ENCODE measurements at places on chromosomes 7 and 10.
A peak's percentile ranks its signal among the peaks of the same experiment; 100 is the strongest.

DNA sequence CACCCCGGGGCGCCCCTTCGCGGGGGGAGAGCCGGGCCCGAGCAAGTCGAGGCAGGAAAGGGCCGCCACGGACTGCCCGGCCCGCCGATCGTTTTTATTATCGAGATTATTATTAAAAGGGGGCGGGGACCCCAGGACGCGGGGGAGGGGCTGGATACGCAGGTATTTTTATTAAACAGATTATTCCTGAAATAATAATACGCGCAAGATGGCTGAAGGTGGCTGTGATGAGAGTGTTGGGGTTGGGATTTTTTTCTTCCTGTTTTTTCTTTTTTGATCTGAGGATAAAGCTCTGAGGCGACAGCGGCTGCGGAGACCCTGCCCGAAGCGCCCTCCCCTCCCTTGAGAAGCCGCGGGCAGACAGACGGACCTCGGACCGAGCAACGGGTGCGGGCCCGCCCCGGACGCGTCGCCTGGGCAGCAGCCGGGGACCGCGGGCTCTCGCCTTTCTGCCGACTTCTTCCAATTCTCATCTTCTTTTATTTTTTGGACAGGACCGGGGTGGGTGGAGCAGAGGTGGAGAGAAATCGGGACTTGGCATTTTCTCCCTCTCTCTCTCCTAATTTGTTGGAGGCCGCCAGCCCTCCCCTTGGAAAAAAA, 1.4 kb upstream of the TRIM8 start:
- peak; percentile 76 for DNase-seq

- no peak for DNase-seq
Measured at GRCh38 chr7:44375236-44375699, 49.9 kb upstream of the CAMK2B start.

DNA sequence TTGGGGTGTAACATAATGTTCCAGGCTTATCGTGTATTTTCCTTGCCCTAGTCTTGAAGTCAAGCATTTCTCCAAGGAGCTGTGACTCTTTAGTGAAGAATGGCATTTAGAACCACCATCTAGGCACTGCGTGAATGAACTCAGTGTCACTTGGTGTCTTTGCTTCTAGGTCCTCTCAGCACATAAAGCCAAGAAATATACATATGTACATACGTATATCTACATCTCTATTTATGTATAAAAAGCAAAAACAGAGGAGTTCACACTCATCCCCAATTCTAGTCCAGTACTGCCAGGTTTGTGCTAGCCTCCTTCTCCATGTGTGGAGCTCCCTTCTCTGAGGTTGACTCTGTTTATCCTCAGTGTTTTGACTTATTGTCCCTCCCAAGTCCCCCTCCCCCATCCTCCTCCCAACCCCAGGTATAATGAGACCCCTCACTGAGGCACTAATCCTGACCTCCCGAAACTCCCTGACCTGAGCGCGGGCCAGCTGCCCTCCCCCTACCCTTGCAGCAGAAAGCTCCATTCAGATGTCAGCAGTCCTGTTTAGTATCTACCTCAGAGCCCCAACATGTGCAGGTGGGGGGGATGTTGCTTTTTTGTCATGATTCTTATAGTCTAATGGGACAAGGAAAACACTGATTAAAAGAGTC, 61.5 kb downstream of the GDI2 start:
- no peak for DNase-seq

DNA sequence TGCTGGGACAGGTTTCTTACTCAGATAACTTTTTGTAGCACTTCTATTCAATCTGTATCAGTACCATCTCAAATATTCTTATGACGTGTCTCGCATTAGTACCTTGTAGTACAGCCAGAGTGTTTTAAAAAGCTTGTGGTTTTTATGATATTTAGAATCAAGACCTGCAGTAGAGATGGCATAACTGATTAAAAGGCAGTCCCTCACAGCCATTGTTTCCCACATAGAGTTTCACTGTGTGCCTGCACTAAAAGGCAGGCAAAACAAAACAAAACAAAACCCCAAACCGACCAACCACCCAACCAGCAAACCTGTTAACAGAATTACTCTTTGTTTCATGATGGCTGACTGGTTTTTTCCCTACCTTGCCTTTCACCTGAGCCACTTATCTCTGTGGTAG, 221.3 kb upstream of the DGKB start:
- DNase-seq: no peak

GRCh38 chr10:6228010-6228511, 25.3 kb downstream of the PFKFB3 start:
- DNase-seq: no peak

DNA sequence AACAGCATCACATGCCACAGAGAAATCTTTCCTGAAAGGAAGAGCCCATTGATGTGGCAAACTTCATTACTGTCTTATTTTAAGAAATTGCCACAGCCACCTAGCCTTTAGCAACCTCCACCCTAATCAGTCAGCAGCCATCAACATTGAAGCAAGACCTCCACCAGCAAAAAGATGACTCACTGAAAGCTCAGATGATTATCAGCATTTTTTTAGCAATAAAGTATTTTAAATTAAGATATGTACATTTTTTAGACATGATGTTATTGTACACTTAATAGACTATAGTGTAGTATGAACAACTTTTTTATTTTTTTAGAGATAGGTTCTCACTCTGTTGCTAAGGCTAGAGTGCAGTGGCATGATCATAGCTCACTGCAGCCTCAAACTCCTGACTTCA, 14.8 kb downstream of the STEAP1B start:
- no peak for DNase-seq

- DNase-seq: no peak
Measured at GRCh38 chr10:127000598-127000997, 95.4 kb downstream of the DOCK1 start.

GRCh38 chr7:24835643-24836042, 78.4 kb upstream of the GSDME start:
- DNase-seq: no peak

- no peak for DNase-seq
Measured at GRCh38 chr10:128070161-128070560, 56.1 kb downstream of the MKI67 start.

- no peak for DNase-seq
Measured at GRCh38 chr7:38760226-38760625, 129.1 kb upstream of the AMPH start.

DNA sequence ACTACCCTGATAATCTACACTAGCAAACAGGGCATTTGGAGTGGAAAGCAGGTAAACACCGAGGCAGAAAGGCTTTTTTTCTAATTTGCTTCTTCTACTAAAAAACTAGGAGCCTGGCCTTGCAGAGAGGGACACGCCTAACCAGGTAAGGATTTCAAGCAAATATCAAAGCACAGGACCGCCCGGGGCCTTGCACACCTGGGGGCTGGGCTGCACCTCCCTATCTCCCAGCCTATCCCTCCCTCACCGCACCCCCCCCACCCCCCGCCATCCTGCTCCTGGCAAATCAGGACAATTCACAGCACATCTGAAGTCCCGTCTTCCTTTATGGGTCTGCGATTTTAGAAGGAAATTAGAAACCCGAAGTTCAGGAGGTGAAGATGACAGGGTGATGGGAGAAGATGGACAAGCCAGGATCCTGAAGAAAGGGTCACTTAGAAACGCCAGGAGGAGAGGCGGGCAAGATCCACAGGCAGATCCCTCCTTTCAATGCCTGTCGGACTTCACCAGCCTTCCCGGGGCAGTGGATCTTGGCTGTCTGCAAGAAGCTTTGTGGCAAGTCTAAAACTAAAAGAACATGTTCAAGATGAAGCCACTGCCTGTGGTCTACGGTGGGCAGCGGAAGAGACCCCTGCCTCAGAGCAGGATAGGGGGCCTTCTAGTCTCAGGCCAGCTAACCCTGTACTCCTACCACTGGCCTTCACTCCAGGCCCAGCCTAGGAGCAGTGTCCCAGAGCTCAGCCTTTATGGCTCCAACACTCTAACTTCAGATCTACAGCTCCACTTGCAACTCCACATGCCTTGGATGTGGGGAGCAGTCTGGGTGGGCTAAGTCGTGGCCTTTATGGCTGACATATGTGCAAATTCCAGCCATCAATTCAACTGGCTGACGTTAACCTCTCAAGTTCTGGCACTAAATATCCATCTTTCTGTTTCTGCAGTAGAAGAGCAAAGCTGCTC, 43.9 kb downstream of the TNS3 start:
- no peak for DNase-seq

DNA sequence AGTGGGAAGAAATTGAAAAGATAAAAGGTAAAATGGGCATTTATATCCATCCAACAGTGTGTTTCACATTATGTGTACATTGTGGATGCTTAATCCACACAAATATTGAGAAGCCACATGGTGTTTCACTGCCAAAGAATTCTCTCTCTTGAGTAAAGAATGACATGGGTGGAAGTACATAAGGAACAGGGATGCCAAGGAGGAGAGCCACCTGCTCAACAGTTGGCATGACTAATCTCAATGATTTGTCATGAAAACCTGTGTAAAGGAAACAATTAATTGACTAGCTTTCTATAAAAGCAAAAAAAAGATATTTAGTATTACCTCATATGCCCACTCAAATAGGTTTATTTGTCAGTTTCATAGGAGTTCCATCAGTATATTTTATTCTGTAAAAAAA, 43.1 kb downstream of the MAGI2 start:
- DNase-seq: no peak

DNA sequence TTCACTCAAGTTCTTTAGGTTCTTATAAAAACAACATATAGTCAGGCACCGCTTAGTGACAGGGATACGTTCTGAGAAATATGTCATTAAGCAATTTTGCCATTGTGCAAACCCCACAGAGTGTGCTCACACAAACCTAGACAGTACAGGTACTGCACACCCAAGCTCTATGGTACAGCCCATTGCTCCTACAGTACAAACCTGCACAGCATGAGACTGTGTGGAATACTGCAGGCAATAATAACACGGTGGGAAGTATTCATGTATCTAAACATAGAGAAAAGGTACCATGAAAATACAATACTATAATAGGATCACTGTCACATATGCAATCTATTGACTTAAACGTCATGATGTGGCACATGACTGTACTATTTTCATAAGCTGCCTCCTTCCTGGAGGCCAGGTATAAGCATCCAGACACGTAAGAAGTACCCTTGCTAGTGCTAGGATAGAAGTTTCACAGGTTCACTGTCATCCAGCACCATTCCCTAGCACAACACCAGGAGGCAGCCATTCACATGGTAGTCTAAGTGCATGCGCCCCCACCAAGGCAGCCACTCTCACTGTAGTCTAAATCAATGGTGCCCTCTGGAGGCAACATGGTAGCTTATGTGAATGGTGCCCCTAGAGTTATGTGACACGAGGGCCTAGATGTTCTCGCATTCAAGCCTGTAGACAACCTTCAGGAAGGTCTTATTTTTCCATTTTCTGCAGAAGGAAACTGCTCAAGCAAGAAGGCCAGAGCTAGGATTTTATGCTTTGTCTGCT, 98.5 kb downstream of the ARHGAP22 start:
- peak; percentile 17 for DNase-seq

DNA sequence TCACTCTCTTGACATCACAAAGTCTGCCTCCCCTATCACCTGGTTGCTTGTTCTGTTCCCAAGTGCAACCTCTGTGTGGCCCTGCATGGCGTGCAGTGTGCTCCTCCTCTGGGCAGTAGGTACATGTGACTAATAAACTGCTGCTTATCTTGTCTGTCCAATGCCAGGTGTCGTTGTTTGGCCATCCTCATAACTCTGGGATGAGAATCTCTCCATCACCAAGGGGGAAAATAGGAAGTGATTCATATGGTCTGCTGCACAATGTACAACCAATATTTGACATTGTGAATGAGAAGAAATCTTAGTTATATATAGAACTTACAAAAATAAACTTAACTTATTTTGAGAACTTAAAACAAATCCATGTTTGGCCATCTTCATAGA, 135.2 kb downstream of the INHBA start:
- DNase-seq: no peak

All from natural killer cell (primary cell).